Activated T-cell treated with anti-CD3 and anti-CD28 coated beads, Interleukin-2, amount 50 U/mL, for 1 hour (primary cell): ENCODE measurements at places on chromosomes 4 and X.

GRCh38 chr4:70787496-70787895, 52.2 kb downstream of the GRSF1 start:
- no peak for DNase-seq

- DNase-seq, result no peak
Measured at GRCh38 chr4:139918591-139918990, 235.4 kb downstream of the MAML3 start.

- DNase-seq, result no peak
Measured at GRCh38 chr4:61501812-61502211, 301.7 kb downstream of the ADGRL3 start.

DNA sequence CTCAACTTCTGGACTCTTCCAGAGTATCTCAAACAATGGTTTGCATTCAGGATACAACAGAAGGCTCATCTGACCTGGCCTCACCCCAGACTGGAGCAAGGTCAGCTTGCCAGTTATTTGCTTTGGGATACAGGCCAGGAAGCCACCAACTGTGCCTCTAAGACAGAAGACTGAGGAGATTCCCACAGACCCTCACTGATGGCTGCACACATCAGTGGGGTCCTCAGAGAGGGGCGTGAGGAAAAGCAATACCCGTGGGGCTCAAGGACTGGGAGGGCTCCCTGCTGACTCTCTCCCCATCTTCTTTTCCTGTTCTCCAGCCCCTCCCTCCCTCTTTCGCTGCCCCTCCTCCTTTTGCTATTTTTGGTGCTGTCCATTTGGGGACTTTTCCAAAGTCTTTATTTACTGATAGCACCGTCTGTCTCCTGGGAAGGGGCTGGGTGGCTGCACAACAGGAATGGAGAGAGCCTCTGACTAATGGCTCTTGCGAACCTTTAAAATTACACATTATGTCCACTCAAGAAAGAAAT, 23.2 kb downstream of the RELL1 start:
- no peak for DNase-seq

DNA sequence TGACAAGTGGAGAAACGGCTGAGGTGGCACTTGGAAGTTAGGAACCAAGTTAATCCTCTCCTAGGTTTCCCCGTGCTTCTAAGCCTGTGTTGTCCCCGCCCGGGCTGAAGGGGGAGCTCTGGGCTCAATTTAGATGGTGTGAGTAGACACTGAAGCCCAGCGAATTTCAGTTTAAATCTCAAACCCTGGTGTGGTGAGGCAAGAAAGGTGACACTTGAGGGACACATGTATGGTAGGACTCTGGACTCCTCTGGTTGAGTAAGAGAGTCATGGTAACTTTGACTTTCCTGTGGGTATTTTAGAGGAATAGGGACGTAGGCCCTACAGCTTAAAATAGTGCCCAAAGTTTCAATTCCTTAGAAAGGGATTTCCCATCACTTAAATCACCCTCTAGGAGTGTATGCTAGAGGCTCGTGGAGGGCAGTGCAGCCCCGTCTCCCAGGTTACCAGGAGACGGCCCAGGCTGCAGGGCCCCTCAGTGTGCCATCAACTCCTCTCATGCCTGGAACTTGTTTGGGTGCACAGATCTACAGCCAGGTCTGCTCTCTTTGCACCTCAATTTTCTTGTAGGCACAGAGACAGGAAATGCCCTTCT, 24.0 kb downstream of the HAND2 start:
- DNase-seq, result no peak

DNA sequence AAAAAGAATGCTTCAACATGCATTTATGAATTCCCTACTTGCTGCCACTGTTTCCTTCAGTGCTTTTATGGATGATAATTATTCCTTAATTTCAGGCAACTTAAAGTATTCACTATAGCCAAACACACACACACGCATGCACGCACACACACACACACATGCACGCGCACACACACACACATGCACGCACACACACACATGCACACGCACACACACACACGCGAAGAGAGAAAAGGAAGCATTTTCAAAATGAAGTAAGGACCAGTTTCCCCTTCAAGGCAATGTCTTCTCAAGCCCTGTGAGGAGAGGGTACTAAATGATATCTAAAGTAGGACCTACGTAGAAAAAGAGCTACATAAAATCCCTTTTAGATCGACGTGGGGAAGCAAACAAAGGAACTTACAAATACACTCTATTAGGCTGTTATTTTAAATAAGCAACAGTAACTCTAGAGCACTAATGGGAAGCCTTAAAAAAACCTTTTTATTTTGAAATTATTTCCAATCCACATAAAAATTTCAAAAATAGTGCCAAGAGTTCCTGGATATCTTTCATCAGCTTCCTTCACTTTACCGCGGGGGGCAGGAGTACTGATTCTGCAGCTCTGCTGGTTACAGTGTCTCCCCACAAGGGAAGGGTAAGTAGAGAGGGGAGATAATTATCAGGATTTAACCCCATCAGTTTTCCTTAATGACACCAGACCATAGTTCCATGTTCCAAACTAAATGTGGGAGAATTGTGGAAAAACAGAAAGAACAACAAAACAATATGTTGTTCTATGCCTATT, 13.7 kb downstream of the IRF2 start:
- no peak for DNase-seq

GRCh38 chr4:85147481-85148076, 181.1 kb upstream of the WDFY3 start:
- no peak for DNase-seq

- DNase-seq, result no peak
Measured at GRCh38 chr4:163440040-163440439, 33.5 kb downstream of the TKTL2 start.

DNA sequence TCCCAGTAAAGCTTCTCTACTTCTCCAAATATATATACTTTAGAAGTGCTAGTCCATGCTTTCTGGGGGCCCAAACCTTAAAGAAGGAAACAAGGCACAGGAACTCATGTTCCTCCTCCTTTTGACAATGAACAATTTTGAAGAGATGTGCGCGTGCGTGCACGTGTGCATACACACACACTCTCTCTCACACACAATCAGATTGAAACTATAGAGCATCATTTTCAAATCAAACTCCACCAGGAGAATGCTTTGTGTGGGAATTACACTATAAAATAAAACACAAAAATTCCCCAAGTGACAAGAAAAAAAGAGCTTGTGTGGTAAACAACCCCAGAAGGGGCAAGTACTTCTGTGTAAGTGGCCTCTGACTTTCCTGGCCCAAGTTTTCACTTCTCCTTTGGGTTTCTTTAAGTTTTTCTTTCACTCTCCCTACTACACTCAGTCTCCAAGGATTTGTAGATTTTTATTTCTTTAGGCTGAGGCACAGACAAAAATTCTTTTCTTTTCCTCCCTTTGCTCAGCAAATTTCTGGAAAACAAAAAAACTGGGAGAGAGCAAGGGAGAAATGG, 46.6 kb upstream of the SHISA3 start:
- DNase-seq, result no peak

GRCh38 chr4:5416637-5417036, 291.7 kb downstream of the EVC2 start:
- no peak for DNase-seq

- DNase-seq, result no peak
Measured at GRCh38 chr4:171978216-171978615, 165.0 kb downstream of the GALNTL6 start.

GRCh38 chr4:123749383-123749782, 352.8 kb downstream of the SPRY1 start:
- no peak for DNase-seq

DNA sequence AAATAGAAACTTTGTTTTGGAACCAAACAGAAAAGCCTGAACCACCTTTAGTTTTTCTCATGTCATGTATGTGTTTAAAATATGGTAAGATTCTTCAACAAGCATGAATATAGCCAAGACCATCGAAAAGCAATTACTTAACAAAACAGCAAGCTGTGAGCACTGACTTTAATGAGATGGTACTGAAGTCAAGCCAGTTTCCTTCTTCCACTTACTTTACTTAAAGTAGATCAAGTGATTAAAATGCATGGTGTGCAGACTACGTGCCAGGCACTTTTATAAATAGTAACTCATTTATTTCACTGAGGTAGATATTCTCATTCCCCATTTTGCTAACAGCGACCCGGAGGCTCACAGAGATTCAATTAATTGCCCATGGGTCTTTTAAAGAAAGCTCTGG, 46.2 kb upstream of the FGFBP2 start:
- DNase-seq, result no peak

DNA sequence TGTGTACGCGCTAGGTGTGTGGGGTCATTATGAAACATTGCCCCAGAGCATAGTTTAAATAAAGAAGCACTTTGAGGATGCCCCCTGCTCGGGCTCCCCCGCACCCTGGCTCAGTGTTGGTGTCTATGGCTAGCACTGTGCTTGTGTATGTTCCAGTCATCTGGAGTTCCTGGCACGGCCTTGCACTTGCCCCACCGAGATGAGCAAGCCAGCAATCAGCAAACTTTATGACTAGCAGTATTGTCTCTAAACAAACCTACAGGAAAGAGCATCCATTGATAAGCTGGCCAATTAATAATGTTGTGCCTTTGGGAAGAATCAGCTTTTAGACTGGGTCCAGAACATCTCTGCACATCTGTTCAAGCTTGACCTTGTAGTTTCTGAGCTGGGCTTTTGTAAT, 707 bp upstream of the SHROOM4 start:
- no peak for DNase-seq

DNA sequence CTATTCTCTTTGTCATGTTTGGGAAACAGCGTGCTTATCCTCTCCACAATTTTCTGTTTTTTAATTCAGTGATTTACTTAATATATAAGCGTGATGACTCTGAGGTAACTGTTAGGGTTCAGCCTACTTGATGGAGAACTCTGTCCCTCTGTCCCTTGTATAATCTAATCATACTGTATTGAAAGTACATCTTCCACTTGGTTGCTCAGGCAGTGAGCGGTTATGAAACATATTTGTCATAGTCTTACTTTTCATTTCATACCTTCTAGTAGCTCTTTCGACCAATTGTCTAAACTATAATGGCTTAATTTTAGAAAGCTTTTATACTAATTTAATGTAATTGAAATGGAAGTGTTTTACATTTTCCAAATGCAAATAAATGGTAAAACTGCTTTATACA, 469.0 kb downstream of the TLL1 start:
- no peak for DNase-seq

- DNase-seq, result no peak
Measured at GRCh38 chr4:188206783-188207182, 67.5 kb downstream of the TRIML1 start.

GRCh38 chrX:123993904-123994635, 32.6 kb downstream of the STAG2 start:
- DNase-seq, result no peak

- no peak for DNase-seq
Measured at GRCh38 chr4:85787133-85787532, 312.2 kb downstream of the ARHGAP24 start.

DNA sequence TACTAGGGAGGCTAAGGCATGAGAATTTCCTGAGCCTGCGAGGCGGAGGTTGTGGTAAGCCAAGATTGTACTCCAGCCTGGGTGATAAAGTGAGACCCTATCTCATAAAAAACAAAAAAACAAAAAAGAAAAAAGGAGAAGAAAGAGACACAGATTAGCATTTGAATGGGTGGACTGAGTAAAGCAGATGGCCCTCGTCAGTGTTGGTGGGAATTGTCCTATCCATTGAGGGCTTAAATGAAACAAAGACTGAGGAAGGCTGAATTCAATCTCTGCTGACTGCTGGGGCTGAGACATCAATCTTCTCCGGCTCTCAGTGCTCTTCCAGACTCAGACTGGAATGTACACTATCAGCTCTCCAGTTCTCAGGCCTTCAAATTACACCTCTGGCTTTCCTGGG, 136.8 kb downstream of the SLC7A11 start:
- no peak for DNase-seq

- no peak for DNase-seq
Measured at GRCh38 chrX:29148511-29148910, 561.3 kb downstream of the IL1RAPL1 start.

DNA sequence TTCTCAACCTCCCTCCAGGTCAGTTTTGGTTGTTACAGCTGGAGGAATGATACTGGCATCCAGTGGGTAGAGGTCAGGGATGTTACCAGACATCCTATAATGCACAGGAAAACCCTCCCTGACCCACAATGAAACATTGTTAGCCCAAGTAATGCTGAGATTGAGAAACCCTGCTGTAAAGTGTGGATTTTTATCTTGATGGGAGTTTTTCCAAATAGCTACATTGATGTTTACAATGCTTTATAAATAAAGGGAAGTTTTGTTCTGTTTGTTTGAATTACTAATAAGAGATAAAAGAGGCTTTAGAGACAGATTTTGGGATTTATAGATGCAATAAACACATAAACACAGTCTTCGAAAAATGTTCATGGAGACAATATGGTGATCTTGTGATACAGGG, 194.0 kb upstream of the NUDT6 start:
- no peak for DNase-seq

DNA sequence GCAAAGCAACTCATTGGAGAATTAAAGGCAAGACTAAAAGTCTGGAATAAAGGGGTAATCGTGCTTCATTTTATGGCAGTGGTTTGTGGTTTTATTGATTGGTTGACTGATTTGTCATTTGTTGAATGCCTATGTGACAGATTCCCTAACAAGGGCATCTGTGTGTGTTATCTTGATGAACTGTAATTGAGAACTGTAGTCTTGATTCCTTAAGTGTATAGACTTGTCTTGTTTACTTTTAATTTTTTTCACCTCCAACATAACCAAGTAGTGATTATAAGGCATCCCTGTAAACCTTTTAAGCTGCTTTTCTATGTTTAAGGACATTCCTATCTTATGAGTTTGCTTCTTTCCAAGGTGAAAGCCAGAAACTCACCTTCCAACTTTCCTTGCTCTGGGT, 216.0 kb upstream of the TAPT1 start:
- no peak for DNase-seq

DNA sequence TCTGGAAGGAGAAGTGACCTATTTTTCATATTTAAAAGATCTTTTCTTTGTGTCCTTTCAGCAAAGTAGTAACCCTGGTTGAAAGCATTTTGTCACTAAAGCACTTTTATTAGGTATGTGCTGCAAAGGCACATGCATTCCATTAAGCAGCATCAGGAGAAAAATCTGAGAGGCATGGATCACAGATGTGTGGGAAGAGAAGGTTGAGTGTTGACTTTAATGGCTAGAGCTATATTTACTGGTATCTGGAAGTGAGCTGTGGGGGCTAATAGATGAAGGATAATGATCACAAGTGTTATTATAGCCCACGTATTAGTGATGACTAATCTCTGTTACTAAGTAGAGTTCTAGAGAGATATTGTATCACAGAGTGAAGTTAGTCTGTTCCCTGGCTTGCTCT, 1520.7 kb downstream of the ARAP2 start:
- DNase-seq, result no peak

DNA sequence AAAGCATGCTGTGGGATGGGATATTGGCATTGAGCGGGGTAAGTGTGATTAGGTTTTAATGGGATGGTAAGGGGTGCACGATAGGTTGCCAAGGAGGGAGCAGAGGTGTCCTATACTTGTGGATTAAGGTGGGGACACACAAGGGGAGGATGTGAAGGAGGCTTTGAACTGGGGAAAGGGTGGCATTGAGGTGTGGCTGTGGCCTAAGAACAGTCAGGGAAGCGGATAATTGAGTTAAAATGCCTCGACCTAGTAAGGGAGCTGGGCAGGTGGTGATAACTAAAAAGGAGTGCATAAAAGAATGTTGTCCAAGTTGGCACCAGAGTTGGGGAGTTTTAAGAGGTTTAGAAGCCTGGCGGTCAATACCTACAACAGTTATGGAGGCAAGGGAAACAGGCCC, 17.5 kb downstream of the KLKB1 start:
- no peak for DNase-seq
